ENCODE measurements at places on chromosomes 7 and 10.

DNA sequence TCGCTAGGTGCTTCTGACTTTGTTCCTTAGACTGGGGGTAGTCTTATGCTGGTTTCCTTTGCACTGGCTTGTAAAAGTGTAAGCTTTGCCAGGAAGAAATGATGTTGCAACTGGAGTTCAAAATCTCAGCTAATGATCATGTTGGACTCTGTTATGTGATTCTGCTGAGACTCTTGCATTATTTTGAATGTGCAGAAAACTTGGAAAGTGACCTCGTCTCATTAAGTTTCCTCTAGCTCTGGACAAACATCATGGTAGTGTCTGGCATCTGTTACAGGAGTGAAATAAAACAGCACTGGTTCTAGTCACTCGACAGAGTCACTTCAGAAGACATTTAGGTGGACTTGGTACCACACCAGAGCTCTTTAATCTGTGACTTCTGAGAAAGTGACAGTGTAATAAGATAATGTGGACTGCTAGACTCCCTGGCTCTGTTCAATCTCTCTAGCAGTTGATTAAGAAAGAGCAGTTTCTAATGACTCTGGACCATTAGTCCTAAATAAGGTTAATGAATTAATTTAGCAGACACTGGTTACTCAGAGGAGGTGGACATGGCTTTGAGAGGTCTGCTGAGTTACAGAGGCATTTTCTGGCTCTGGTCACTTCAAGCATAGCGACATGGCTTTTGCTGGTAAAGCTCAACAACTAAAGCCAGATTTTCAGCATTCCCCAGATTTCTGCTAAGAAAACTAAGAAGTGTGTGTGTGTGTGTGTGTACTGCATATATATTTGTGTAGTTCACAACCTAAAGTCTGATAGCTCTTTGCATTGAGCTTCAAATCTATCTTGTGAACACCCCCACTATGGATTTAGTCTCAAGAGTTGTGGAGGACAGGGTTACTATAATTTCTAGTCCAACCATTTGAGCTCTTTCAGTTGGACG, 2.0 kb downstream of the NRP1 start:
- no peak for DNase-seq

DNA sequence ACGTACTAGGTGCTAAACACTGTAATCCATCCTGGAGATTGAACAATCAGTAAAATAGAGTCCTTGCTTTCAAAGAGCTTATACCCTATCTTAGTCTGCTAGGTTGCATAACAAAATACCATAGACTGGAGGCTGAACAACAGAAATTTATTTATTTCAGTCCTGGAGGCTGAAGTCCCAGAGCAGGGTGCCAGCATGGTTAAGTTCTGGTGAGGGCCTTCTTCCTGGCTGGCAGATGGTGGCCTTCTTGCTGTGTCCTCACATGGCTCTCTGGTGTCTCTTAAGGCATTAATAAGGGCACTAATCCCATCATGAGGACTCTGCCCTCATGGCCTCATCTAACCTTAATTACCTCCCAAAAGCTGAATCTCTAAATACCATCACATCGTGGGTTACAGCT, 43.1 kb upstream of the ICA1 start:
- no peak for DNase-seq

DNA sequence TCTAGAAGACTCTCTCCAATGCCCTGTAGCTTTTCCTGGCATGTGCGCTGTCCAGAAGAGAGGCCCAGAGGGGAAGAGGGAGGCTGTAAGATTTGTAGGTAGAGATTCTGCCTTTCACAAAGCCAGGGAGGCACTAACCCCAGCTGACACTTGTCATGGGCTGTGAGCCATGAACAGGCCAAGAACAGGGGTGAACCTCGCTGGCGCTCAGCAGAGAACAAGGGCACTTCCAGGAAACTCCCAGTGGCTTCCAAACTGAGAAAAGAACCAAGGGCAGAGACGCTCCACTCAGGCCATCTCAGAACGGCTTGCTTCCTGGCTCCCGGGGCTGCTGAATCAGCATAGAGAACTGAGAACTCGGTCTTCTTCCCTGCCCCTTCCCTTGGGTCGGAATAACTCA, 257.8 kb upstream of the ZNF32 start:
- no peak for DNase-seq

DNA sequence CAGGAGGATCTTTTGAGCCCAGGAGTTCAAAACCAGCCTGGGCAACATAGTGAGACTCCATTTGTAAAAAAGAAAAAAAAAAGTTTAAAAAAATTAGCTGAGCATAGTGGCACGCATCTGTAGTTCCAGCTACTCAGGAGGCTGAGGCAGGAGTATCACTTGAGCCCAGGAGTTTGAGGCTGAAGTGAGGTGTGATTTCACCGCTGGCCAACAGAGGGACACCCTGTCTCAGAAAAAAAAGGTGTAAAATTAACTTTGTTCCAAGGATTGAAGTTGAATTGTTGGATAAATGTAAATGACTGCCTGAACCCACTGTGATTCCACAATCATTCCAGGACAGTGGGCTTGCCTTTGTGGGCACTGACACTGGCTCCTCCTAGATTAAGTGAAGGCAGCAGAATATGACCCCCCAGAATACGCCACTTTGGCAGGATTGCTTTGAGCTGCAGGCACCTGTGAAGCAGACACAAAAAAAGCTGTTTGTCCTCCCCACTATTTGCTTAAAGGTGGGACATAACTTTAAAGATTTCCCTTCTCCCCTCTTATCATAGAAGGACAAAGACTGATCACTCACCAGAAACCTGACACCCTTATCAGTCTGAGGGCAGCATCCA, 57.2 kb upstream of the FOXI2 start:
- no peak for DNase-seq

GRCh38 chr10:102422545-102423129, 2.0 kb downstream of the FBXL15 start:
- no peak for DNase-seq

- no peak for DNase-seq
These were observed at the start of gene COL17A1 for GRCh38 chr10:104085801-104086400. Gene COL17A1 (minus strand): TSS chr10:104085880. CDS start chr10:104080673, 5,207 bp downstream.

DNA sequence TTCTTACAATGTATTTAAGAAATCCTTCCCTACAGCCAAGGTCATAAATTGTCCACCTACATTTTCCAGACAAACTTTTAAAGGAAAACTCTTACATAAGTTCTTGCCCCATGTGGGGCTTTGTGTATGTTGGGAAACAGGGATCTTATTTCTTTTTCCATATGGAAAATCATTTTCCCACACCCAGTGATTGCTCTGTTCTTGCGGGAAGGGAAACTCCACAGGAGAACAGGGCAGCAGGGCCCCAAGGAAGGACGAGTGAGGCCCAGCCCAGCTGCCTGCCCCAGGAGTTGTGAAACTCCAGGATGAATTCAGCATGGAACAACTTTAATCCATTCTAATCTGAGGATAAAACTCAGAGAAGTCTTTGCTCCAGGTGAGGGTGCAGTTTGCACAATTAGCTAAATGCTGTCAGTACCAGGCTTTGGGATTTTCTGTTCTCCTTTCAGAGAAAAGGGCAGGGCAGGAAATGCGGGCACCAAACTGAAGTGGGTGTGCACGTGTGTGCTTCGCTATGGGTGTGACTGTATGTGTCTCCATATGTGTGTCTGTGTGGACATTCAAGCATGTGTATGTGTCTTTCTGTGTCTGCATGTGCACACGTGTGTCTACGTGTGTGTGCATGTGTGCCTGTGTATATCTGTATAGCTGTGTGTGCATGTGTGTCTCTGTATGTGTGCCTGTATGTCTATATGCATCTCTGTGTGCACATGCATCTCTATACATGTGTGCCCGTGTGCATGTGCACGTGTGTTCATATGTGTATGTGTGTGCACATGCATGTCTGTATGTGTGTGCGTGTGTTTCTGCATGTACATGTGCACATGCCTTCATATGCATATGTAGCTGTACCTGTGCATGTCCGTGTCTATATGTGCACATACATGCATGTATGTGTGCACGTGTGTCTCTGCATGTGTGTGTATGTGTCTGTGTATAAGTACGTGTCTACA, 102.0 kb upstream of the FAM20C start:
- DNase-seq, result no peak

DNA sequence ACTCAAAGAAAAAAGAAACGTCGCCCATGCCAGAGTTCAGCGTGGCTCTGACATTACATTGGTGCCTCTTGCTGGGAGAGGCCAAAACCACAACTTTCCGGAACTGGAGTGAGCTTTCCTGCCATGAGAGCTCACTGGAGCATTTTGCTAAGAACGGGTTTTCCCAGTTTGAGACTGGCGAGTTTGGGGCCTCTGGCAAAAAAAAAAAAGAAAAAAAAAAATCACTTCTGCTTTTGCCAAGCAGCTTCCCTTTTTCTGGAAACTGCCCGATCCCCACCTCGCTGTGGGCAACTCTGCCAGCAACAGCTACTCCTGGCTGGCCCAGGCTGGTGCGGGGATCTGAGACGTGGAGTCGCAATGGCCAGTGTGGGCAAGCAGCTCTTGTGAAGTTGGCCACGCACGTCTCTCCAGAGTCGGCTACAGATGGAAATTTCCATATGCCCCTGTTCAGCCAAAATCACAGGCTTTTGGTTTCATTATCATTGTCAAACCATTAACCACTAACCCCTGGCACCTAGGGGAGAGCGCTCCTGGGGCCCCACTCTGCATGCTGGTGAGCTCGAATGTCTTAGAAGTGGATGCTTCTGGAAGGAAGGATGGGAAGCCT, 25.7 kb downstream of the PRKAG2 start:
- DNase-seq, result no peak

DNA sequence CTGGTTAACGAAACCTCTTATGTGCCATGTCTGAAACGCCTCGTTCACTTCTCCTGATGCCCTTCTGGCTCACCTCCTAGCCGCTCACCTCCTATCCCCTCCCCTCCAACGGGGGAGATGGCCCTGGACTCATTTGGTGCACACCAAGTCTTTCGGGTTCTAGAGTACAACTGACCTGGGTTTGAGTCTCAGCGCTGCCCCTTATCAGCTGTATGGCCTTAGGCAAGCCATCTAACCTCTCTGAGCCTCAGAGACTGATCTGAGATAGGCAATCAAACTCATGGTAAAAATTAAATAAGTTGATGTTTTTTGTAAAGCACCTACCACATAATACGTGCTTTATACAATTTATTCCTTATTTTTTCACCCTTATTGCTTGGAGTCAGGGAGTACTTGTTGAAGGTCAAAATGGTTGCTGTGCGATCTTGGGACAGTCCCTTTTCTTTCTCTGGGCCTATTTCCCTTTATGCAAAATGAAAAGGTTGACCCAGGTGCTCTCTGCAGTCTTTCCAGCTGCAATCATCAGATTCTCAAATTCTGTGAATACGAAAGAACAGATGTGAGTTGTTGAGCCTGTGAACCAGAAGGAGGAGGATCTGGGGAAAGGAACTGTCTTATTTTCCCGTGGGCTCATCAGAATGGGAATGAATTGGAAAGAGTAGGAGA, 31.2 kb upstream of the PLEKHA1 start:
- no peak for DNase-seq

GRCh38 chr10:87873656-87874055, 10.2 kb downstream of the PTEN start:
- DNase-seq, result no peak

DNA sequence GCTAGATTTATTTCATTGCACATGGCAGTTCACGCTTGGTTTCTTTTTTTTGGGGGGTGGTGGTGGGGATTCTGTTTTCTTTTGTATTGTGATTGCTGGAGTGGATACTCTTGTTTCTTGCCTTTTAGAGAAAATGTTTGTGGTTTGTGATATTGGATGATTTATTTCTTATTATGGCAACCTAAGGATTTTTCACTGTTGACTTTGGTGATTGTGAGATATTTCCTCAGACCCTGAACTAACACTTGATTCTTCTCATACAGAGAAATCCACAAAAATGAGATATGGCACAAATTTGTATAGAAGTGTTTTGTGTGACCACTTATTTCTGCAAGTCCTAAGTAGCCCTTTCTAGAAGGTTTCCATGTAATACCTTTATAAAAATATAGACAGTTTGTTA, 871.1 kb downstream of the LRMDA start:
- no peak for DNase-seq

- no peak for DNase-seq
These were observed 36.2 kb downstream of the MPP7 start for GRCh38 chr10:28266449-28267224.

- DNase-seq, result no peak
These were observed 810.1 kb downstream of the NRG3 start for GRCh38 chr10:82685087-82685486.

DNA sequence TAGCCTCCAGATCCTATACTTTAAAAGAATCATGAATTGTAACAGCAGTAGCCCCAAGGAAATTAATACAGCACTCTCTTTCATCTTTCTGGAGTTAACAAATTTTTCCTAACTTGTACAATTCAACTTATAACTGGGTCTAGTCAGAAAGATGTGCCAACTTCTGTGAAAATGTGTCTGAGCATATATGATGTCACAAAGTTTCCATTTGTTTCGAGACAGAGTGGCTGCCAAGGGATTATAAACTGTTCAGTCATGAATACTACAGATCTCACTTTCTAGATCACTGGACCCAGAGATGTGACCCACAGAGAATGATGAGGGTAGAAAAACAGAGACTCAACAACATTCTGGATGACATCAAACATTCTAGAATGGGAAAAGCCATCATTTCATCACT, 249.2 kb upstream of the PHF14 start:
- DNase-seq, result no peak

DNA sequence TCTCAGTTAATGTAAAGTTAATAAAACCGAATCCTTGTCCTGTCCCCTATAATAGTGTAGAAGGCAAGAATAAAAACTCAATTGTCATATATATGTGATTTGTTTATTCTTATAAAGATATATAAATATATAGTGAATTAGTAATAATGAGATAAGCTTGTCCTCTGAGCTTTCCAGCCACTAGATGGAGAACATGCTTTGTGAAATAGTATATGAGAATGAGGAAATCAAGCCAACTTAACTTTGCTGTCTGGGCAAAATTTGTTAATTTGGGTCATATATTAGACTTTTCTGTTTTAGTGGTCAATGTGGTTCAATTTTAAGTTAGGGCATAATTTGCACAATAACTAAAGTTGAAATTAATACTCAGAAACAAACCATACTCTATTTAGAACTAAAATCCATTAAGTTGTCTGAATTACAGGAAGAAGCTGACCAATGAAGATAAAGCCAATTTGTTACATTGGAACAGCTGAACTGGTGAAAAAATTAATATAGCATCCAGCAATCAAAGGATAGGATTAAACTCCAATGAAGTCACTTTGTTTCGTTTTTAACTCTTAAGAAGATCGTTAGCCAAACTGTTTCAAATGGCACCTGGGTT, 595.0 kb downstream of the ARL4A start:
- DNase-seq, result peak; percentile 51

GRCh38 chr10:22823109-22823508, 104.7 kb upstream of the ARMC3 start:
- no peak for DNase-seq

DNA sequence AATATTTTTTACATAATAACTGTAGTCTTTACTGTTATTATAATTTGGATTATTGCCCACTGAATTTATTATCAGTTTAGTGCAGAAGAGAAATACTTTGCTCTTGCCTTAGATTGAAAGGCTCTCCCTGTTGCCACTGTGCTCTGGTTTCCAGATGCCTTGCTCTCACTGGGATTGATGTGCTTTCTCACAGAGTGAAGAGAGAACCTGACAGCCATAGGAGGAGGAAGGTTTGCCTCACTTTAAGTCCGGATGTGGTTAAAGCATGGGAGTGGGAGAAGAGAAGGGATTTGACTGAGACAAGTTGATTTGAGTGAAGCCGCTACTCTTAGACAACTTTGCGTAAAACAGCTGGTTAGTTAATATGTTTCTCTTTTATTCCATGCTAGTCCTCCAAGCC, 68.2 kb upstream of the RPA3 start:
- DNase-seq, result no peak

Measured in NCI-H774 (cell line).